Cardiac muscle cell (in vitro differentiated cells and primary cell): ENCODE measurements at places on chromosomes 12 and 14.

DNA sequence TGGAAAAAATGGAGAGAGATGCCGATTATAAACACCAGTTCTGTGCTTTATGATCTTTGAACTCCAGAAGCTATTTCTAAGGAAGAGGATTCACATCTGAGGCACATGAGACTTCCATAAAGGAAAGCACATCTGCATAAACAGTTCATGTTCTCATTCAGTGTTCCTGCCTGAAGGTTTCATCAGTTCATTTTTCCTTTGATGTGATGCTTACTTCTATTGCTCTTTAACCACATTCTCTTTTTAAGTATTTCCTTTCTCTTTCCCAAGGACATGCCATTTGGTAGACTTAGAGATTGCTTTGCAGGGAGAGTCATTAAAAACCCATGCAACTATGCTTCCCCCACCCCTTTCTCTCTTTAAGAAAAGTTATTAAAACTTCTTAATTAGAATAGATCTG, 387.0 kb upstream of the FLRT2 start:
- no peak for DNase-seq

GRCh38 chr12:5204831-5205230, 161.2 kb downstream of the KCNA5 start:
- DNase-seq: no peak

DNA sequence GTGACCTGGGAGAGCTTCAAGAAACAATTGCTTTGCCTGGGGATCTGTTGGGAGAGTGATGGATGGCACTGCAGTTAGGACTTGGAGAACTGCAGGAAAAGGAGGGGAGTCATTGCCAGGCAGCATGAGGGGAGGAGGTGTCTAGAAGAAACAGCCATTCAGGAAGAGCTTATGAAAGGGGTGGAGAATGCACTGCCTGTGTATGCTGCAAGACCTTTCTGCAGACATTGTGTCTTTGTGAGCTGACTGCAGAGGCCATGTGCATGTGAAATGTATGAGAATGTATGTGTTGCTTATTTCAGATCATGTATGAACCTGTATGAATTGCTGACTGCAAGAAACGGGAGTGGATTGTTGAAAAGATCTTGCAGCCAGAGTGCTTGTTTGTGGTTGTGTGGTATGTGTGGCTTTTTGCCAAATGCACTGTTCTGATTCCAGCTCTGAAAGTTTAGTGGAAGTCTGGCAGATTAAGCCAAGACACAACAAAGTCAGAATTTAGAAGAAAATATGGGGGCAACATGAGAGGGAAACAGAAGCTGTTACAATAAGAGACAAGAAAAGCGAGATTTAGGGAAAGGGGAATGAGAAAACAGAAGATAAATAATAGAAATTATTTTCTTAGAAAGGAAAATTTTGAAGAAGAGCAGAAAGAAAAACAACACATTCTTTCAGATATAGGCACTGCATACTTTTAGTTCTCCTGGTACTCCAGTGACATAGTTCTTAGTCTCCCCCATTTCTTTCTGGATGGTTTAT, 9.8 kb upstream of the RIMKLB start:
- DNase-seq: peak; percentile 90

GRCh38 chr14:106491851-106492250, 965.5 kb downstream of the TMEM121 start:
- no peak for DNase-seq

DNA sequence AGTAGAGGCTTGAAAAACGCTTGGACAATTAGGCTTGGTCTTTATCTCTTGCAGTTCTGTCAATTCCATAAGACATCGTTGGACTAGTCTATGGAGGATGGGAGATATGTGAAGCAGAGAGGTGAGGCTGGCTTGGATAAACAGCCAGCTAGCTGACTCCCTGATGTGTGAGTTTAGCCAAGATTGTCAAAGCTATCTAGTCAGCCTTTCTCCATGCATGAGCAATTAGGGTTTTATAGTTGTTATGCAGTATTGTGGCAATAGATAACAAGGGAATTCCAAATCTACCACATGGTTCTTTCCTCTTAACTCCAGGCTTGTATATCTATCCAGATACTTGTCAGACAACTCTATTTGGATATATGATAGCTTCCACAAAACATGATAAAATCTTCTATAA, 153.6 kb upstream of the NRXN3 start:
- DNase-seq: no peak

DNA sequence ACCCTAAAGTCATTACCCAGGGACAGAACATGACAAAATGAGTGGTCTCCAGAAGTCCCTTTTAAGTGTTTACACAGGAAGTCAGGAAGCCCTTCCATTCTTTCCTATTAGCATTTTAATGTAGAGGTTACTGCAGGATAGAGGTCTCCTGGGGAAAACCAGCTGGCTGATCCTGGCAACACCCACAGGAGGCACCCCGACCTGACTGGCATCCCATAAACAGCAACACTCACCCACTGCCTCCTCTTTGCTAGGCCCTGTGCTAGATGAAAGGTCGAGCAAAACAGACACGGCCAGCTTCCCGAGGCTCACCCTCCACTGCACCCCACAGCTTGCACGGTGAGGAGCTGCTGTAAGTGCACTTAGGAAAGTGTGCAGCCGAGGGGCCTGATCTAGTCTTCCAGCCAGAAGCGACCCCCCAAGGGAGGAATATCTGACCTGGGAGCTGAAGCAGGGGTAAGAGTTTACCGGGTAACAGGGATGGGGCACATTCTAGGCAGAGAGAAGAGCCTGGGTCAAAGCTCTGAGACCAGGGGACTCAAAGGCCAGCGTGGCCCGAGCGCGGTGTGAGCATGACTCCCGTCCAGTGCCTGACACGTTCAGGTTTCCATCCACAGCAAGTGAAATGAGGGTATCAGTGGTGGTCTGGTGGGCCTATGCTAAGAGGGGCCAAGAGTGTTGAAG, 9.0 kb downstream of the DAZAP2 start:
- no peak for DNase-seq

GRCh38 chr14:48622980-48623379, 947.6 kb upstream of the MDGA2 start:
- no peak for DNase-seq

- DNase-seq: no peak
These were observed 54.0 kb downstream of the RBM19 start for GRCh38 chr12:113911971-113912759.
